ENCODE measurements at places on chromosomes 6 and 20.
A peak's percentile ranks its signal among the peaks of the same experiment; 100 is the strongest.

DNA sequence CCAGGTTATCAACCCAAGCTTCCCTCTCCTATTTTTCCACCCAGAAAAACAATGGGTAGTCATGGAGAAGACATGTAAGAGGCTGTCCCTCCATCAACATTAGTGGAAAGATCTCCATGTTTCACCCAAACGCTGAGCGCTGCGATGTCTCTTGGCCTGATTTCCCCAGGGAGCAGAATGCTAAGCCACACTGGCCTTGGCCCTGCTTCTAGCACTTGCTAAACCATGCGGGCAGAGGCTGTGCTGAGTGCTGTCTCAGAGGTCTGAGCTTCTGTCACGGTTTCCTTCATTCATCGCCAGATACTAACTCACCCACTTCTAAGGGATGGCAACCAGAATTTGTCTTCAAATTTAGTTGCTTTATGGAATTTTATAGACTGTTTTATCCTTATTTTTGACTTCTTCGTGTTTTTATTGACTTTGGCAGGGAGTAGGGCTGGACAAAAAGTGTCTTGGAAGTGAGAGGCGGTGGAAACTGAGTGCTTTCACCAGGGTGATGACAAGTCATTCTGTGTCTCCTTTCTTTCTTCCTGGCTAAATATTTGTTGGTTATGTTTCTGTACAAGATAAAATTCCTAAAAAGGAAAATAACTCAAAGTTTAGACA lies 181.4 kb upstream of the UST start:
- peak; percentile 79 for DNase-seq

GRCh38 chr6:27143474-27144026 lies 104.0 kb upstream of the PRSS16 start:
- DNase-seq, result no peak

GRCh38 chr6:154951345-154952200 lies 43.5 kb upstream of the TIAM2 start:
- DNase-seq, result no peak

GRCh38 chr6:26660000-26660361 lies 435 bp upstream of the ZNF322 start:
- no peak for DNase-seq

- no peak for DNase-seq
Observed at GRCh38 chr6:107535626-107536025, 45.7 kb downstream of the SOBP start.

- DNase-seq, result no peak
Observed at GRCh38 chr6:89745716-89746115, 73.9 kb downstream of the MDN1 start.

GRCh38 chr6:7978736-7979135 lies 68.1 kb upstream of the TXNDC5 start:
- DNase-seq, result no peak

DNA sequence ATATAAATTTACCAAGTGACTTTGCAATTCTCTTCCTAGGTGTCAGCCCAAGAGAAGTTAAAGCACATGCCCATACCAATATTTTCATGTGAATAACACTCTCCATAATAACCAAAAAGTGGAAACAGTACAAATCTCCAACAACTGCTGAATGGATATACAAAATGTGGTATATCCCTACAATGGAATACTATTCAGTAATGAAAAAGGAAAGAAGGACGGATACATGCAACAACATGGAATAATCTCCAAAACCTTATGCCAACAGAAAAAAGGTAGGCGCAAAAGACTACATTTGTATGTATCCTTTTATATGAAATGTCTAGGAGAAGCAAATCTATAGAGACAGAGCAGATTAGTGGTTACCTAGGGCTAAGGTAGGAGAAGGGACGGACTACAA lies 487.7 kb upstream of the ID4 start:
- DNase-seq, result no peak

DNA sequence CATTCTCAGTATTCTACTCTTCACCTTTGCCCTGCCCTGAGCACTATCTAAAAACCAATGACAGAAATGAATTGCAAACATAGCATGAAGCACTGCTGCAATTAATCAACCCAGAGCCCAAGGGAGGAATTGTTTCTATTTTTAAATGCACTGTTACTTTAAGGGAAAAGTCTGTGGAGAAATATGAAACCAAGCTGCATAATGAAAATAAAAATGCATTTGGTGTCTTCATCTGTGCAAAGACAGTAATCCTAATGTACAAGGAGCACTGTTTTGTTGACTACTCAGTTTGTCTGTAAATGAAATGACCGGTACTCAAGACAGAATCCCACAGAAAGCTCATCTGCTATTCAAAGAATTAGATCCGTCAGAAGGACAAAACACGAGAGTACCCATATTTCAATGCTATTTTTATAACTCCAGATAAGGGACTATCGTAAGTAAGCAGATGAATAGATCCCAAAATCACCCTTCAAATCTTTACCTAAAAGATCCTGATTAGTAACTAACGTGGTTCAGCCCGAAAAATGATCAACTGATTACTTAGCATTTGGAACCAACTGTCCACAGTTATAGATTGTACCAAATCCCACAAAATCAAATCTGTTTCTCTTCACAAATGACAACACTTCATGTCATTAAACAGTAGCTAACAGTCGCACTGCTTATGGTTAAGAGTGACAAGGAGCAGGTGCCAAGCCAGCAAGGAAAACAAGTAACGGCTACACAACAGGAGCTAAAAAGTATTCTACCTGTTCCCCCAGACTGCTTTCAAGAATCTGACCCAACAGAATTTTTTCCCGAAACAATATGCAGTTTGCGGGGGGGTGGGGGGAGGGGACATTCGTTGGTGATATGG lies 2.4 kb downstream of the KIF13A start:
- DNase-seq, result no peak

GRCh38 chr6:26553635-26554446 lies 15.7 kb downstream of the HMGN4 start:
- peak; percentile 90 for DNase-seq

DNA sequence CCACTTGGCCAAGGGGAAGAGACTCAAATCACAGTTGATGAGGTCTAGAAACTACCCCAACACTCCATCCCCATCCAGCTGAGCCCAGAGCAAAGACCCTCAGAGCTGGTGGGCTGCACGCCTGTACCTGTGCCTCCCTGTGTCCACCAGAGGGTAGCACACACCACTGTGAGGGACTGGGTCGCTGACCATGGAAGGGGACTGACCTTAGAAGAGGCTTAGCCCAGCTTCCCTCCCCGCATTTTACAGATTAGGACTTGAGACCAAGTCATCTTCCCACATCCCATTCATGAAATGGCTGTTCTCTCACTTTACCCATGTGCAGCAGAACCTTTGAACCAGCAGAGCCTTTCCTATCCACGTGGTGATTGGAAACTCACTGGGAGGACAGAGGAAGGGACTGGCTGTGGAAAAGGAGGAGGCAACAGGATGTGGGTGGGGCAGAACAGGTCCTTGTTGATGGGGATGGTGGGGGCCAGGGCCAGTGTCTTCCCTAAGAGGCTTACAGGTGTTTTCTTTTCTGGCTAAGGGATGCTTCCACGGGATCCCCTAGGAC lies 44.3 kb downstream of the CPXM1 start:
- DNase-seq, result peak; percentile 56

- DNase-seq, result peak; percentile 84
Observed at GRCh38 chr20:63641792-63642523, 11.3 kb downstream of the STMN3 start.

DNA sequence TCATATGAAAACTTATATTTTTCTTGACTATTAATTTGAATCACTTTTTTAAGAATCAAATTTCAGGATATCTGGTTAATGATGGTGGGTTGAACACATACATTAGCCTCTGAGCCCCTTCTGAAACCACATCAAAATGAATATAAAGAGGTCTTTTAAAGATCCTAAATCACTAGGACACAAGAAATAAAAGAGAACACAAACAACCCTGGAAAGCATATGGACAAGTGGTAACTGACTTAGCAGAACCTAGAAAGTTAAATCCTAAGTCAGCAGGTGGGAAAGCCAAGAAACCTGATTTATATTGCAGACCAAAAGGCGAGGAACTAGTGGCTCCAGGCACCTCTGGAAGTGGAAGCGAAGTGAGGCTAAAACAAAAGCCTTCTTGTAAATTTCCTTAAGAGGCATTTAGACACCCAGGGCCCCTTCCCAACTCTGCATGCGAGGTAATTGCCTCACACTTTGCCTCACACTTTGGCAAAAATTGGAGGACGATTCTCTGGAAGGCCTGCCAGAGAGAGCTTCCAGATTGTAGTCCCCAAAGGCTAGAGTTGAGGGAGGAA lies 293.9 kb downstream of the KHDC1L start:
- DNase-seq, result no peak

DNA sequence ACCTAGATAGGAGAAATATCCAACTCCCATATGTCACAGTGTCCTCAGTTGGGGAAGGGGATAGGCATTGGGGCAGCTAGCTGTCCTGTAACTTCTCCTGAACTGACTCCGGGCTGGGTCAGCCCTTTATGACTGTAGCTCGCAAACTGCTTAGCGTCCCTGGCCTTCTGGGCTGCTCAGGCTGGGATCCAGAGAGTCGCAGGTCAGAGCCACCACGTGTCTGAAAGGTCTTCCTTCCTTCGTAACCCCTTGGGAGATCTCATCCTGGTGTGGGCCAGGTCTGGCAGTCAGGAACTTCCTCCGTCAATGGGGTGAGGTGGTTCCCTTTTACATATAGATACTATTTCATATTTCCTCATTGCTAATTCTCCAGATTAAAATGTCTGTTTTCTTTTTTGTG lies 28.8 kb upstream of the HINT3 start:
- peak; percentile 36 for DNase-seq

DNA sequence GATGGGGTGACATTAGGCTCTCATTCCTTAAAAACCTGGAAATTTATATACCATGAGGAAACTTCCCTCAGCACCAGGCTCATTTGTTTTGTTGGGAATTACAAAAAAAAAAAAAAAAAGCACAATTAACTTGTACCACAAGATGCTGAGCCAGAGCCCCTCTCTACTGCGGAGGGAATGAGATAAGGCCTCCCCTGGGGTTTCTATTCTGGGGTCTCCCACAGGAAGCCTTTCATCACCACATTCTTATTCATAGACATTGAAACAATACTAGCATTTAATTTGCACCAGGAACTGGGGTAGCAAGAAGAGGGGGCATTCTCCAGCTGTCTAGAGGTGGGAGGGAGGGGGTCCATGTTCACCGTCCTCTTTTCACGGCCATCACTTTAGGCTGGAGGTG lies 23.0 kb upstream of the RPS6KA2 start:
- DNase-seq, result no peak

- no peak for DNase-seq
Observed at GRCh38 chr6:166449641-166450040, 66.9 kb upstream of the MPC1 start.

GRCh38 chr6:120077489-120077888 lies 727.9 kb upstream of the MAN1A1 start:
- no peak for DNase-seq

DNA sequence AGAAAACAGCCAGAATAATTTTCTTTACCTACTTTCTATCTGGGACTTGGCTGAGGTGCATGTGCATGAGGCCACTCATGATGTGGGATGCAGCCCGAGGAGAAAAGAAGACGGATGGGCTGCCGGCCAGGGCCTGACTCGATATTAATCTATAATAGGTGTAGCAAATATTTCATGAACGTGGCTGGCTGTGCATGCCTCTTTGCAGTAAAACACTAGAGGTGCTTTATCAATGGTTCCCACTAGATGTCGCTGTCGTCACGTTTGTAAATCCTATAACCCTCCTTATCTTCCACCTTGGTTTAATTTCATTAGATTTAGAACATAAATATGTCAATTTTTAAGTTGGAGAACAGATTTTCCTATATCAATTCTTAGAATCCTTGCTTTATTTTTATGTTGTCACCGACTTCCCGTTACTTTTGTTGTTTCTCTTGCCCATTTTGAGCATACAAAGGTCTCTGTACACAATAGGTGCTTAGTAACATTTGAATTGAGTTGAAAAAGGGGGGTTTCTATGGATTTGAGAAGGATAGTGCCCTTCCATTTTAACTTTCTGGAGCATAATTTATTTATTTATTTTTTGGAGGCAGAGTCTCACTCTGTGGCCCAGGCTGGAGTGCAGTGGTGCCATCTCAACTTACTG lies 19.6 kb upstream of the FERMT1 start:
- DNase-seq, result peak; percentile 78

DNA sequence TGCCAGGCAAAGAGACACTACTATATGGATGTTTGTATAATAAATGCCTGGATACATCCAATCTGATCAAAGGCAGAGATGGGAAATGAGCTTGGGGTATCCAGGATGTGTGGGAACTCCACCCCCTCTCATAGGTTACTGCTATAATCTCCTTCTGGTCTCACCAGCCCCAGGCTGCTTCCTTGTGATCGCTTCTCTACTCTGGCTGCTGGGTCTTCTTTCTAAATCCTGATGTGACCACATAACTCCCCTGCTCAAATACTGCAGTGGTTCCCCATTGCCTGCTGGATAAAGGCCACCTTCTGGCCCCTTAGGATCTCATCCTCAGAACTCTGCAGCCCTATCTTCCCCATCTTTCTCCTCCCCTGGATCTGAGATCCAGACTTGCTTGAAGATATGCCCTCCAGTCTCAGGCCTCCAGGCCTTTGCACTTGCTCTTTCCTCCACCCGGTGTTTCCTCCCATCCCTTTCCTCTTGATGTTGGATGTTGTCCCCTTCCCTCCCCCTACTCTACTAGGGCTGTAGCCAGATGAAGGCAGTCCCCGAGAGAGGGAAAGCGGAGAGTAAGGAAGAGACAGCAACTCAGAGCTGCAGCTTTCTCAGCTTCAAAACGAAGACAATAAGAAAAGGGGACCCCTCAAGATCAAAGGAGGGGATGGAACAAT lies 828 bp upstream of the XKR7 start:
- DNase-seq, result no peak

- DNase-seq, result peak; percentile 85
Observed at GRCh38 chr20:45322952-45323383, 14.9 kb upstream of the MATN4 start.

DNA sequence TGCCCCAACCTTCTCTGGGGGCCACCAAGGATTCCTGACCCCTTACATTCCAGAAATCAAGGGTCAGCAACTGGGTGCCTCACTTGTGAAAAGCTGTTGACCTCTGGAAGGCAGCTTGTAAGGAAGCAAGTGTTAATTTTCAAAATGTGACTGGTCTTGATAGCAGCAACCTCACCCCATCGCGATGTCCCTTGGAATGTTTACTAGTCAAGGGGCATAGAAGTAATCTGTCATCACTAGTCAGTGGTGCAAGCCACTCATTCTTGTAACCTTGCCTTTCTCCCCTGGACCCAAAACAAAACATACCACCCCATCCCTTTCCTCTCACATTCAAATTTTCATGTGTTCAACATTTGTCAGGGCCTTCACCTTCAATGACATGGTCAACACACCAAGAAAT lies 30.5 kb downstream of the TBX18 start:
- no peak for DNase-seq

- DNase-seq, result no peak
Observed at GRCh38 chr6:98343797-98344196, 490.6 kb upstream of the POU3F2 start.

GRCh38 chr20:36214684-36215256 lies 21.5 kb upstream of the AAR2 start:
- DNase-seq, result peak; percentile 62

GRCh38 chr6:66538551-66539135 lies 831.6 kb upstream of the EYS start:
- DNase-seq, result no peak

- no peak for DNase-seq
Observed at GRCh38 chr6:69974193-69974592, 107.8 kb downstream of the COL19A1 start.

- no peak for DNase-seq
Observed at GRCh38 chr20:38196076-38196475, 31.0 kb upstream of the TGM2 start.

- DNase-seq, result no peak
Observed at GRCh38 chr20:58557733-58558342, 42.6 kb upstream of the APCDD1L start.

- no peak for DNase-seq
Observed at GRCh38 chr6:18388271-18388670, 1.1 kb downstream of the RNF144B start.
